Stimulated activated CD8-positive, alpha-beta memory T cell treated with anti-CD3 and anti-CD28 coated beads, Interleukin-4, amount 100 ng/mL, for 4 hours (primary cell): ENCODE measurements at places on chromosomes 7 and 10.

DNA sequence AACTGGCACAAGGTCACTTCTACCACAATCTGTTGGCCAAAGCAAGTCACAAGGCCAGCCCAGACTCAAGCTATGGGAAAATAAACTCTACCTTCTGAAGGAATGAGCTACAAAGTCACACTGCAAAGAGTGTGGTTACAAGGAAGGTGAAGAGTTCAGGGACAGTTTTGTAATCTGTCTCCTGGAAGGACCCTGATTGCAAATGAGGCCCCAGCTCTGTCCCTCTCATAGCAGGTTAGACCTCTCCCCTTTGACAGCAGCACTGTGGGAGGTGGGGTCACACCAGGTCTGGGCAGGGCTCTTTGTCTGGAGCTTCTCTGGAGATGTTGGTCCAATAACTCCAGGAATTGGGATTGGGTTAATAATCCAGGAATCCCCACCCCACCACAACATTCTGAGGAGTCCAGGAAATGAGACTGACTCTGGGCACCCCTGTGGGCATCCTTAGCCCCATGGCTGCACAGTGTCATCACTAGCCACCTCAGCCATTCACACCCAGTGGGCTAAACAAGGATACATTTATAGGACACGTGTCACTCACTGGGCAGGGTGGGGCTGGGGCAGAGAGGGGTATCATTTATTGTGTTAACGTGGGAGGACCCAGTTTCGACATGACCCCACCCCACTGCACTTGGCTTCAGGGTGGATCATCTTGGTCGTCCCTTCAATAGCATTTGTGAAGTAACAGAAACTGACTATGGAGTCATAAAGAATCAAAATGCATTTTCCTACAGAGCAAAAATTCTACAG lies 23.7 kb upstream of the C10orf105 start:
- no peak for DNase-seq

DNA sequence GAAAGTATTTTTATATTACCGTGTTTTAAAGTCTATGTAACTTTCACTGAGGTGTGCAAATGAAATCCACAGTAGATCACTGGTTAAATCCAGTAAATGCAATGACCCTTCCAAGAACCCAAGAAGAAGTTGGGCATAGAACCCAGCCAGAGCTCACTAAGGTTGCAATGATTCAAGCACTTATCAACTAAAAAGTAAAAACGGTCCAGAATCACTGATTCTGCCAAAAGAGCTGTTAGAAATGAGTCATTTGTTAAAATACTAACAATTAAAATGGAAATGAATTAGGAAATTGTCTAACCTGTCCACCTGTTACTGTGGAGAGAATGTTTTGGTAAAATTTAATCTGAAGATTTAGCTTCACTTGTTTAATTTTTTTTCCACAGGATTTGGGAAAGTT lies 74.4 kb downstream of the ANK3 start:
- no peak for DNase-seq

GRCh38 chr7:123709525-123709924 lies 39.3 kb downstream of the WASL start:
- DNase-seq: no peak

DNA sequence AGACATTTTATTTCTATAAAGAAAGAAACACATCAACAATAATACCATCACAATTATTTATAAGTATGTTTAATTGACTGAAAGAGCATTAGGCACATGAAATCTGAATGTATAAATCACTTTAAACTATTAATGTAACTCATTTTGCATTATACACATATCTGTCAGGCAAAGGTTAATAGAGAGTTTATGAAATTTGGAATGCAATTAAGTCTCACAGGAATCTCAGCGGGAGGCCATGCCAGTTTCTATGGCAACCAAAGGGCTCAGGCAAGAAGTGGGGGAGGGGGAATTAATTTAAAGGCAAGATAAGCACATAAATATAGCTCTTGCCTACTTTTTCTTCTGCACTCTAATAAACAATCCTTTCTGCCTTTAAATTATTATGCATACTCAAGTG lies 152.6 kb downstream of the SLC16A9 start:
- DNase-seq: no peak

GRCh38 chr10:72124989-72125388 lies 36.6 kb upstream of the SPOCK2 start:
- DNase-seq: no peak

- no peak for DNase-seq
Measured at GRCh38 chr7:43143918-43144589, 31.6 kb downstream of the HECW1 start.

DNA sequence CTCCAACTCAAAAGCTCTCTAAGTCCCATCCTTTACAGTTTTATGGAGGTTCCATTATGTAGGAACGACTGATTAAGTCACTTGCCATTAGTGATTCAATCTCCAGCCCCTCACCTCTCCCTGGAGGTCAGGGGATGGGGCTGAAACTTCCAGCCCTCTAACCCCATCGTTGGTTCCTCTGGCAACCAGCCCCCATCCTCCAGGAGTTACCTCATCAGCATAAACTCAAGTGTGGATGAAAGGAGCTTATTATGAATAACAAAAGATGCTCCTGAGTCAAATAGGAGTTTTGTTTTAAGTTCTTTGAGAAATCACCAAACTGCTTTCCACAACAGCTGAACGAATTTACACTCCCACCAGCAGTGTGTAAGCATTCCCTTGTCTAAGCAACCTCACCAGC lies 494.3 kb upstream of the AUTS2 start:
- DNase-seq: no peak

DNA sequence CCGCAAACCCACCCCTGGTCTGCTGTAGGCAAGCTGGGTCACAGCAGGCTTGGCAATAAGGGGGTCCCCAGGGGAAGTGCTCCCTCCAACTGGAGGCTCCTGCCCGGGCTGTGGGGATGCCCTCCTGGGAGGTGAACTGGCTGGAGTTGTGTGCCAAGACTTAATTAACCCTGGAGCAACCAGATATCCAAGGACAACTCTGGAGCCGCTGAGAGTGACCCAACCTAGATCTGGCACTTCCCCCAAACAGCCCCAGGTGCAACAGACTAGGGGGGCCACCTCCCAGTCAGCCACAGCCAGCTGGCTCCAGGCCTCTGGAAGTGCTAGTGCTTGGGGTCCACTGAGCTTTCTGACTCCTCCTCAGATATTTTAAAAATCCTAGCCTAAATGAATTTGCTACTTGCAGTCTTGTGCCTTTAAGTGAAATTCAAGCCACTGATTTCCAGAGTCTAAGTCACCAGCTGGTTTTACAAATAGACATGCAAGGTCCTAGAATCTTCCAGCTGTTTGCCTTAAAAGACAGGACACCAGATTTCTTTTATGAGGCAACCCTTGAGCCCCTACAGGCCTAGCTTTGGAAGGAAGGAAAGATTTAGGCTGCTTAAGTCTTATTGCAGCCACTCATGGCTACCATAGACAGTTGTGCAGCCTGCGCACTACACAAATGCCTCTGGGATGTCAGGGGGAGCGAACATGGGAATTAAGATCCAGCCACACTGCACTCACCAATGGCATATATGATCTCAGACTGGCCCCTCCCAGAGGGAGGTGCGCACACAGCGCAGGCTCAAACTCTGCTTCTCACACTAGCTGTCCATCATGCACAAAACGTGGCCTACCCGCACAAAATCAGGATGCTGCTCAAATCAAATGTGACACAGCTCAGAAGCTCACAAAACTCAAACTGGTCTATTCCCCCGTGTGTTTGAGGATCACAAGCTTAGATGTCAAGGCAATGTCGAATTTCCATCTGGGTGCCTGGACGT lies 42.6 kb upstream of the MYL10 start:
- DNase-seq: no peak

DNA sequence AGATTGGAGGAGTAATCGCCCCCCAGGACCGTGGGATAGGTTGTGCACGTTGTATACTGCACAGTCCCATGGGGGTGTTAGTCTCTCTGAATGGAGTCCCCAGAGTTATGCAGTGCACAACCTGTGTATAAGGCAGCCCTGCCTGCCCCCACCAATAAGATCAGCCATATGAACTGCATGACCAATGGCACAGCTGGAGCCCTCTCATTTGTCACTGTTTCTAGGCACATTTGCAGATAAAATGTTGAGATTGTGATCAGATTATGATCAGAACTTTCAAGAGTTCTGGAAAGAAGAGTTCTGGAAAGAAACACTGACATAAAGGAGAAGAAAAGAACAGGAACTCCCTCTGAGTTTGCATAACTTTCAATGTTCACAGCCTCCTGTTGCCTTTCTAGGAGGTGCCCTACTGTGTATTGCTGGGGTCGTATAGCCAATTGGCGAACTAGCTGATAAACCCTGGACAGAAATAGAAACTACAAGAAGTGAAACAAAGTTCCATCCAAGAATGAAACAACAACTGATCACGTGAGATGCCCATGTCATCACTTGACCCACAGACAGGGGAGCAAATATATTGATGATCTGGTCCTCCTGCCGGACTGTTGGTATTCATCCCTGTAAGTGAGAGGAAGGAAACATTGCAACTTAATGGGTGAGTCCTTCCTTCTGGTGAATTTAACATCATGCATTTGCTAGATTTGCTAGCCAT lies 49.6 kb upstream of the TOMM7 start:
- DNase-seq: no peak

DNA sequence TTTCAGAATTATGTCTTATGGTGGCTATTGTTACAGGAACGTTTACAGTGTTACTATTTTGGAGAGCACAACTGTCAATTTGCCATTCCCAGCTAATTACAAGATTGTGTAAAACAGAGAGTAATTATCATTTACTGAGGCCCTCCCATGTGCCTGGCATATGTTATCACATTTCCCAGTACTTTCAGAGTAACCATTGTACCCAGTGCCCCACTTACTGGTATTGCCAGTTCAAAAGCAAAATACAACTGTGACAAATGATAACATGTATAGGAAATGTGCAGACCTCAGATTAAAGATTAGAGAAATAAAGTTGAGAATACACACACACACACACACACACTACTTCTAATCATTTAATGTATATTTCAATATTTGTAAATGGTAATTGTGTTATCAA lies 572.5 kb downstream of the POM121L12 start:
- DNase-seq: no peak

DNA sequence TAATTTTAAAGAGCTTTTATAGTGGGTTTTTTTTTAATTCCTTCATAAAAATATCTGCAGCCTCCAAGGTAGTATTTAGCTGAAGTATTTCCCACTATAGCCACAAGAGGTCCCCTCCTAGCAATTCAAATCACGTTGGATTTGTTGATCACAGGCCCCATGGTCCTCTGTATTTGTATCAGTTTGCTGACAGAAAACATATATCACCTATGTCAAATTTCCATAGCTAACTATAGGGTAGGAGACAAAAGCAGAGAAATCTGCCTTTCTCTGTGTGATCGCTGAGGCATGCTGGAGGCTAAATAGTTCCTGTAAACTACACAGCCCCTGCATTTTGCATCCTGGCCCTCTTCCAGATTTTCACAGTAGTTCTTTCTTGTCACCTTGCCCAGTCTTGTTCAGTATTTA lies 1.7 kb upstream of the CTNNA3 start:
- DNase-seq: no peak

DNA sequence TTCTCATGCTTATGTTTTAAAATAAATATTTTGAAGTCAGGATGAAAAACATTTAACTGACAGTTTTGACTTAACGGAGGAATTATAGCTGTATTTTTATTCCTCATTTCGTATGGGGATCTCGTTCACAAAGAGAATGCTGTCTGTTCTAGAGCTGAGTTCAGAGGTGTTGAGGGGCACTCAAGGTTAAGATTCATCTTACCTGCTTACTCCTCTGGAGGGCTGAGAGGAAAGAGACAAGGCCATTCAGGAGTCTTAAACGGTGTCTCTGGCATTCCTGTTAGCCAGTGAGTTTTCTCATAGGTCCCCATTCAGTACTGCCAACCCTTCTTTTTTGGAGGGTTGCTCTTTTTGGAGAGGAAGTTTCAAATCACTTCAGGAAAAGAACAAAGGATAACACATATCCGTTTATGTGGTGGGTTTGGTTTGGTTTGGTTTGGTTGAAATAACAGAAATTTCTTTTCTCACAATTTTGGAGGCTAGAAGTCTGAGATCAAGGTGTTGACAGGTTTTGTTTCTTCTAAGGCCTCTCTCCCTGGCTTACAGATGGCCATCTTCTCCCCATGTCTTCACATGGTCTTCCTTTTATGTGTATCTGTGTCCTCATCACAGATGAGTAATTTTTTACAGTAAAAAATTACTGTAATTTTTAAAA lies 23.1 kb downstream of the CALHM2 start:
- DNase-seq: no peak

- no peak for DNase-seq
Measured at GRCh38 chr7:17474724-17475344, 176.4 kb downstream of the AHR start.

DNA sequence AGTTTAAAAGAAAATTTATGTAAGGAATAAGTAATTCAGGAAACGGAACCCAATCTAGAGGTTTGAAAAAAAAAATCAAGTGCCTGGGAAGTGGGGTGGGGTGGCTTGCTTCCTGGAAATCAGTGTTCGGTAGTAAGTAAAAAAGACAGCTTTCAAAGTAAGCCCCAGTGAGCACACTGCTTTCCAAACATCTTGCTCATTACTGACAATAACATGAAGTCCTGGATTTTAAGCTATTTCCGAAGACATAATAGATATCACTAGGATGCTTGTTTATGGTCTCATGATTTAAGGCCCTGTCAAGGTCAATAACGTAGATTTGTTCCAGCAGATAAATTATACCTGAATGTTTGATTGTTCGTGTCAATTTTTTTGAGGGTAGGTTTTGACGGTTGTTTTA lies 1.3 kb downstream of the STAMBPL1 start:
- DNase-seq: no peak

DNA sequence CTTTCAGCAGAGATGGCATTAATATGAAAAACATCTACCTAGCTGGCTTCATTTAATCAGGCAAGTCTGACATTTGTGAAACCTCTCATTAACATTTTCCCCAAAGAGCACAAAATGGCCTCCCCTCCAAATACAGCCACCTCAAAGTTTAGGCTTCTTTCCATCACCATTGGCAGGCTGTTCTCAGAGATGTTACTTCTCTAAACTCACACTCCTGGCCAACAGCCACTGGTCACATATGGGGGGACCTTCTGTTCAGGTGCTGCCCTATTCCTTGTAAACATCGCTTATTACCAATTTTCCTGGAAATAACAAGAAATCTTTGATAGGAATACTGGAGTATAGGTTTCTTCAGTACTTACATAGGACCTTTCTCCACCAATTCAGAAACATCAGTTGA lies 69.5 kb downstream of the GBF1 start:
- DNase-seq: no peak

DNA sequence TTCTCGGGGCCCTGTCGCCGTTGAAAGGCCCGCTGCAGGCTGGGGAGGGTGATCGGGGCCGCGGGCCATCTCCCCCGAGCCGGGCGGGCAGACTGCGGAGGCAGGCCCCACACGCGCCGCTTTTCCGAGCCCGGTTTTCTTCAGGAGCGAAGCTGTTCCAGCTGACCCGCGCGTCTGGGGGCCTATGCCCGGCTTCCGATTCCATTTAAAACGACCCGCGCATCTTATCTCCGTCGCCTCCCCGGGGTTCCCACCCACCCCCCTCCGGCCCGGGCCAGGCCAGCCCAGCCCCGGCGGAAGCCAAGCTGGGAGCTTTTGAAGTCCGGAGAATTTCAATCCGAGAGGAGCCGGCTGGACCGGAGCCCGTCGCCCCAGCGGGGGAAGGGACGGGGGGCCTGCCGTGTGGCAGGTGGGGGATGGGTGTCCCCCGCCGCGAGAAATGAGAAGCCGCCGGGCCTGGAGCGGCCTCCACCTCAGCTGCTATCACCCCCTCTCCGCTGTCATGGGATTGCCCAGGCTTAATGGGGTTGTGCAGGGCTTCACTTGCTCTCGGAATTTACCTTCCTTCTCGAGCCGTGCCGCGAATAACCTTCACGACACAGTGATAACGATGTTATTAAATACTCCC lies 3.1 kb upstream of the EVX1 start:
- DNase-seq: no peak
